C1 segment of cervical spinal cord (tissue), 14 donors: ENCODE measurements at places on chromosomes 7 and 10.

DNA sequence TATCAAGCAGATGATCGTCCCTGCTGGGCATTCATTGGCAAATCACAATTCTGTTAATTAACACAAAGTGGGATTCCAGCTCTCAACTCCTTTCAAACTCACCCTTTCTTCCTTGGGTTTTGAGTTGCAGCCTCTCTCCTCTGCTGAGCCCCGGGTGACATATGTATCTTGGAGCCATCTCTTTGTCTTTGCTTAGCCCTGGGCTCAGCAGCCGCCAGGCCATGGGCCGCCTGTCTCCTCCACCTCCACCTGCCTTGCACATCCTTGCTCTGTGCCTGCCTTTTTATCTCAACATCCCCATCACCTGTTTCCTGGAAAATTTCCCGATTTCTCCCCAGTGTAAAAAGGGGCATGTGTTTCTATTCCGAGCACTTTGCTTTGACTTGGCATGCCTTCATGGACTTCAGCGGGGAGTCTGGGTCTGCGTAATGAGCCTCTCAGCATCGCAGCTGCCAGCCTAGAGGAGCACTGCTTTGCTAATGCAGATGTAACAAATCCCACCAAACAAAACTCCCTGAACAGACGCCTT is 141.3 kb upstream of the AGK start:
- peak; percentile 26 for DNase-seq

DNA sequence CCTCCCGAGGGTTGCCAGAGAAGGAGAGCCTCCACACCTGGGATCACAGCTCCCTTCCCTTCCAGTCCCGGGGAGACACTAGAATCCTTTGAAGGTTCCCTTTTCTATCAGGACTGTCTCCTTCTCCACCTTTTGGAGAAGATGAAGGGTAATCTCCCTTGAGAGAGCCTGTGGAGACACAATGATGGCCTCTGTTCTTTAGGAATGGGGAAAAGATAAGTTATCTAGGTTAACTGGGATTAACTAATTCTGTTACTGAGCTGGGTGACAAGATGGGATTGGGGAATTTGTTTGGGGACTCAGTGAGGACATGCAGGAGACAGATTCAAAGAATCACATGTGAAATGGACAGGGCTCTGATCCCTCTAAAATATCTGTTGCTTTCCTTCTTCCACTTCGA is 181.1 kb upstream of the BMPER start:
- DNase-seq: no peak

- DNase-seq: no peak
Observed at GRCh38 chr7:12237007-12237406, 25.9 kb downstream of the TMEM106B start.

- DNase-seq: no peak
Observed at GRCh38 chr10:7075851-7076250, 335.0 kb downstream of the SFMBT2 start.

- DNase-seq: no peak
Observed at GRCh38 chr10:47145290-47145934, 154.6 kb upstream of the GDF10 start.

- no peak for DNase-seq
Observed at GRCh38 chr7:25353196-25353595, 124.9 kb upstream of the NPVF start.

DNA sequence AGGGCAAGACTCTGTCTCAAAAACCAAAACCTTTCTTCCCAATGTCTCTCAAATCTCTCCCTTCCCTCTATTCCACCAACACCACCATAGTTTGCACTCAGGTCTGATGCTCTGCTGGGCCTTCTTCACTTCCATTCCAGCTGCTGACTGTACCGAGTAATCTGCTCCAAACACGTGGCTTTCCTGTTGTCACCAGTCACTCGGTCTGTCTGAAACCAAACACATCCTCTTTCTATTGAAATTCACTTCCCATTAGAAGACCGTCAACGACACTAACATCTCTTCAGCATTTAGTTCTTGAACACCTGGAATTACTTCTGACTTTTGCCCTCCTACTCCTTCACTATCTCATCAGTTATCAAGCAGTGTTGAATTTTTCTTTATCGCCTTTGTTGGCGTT is 4.7 kb upstream of the NRF1 start:
- DNase-seq: no peak

GRCh38 chr10:52778511-52779392 is 6.2 kb upstream of the MBL2 start:
- DNase-seq: no peak

DNA sequence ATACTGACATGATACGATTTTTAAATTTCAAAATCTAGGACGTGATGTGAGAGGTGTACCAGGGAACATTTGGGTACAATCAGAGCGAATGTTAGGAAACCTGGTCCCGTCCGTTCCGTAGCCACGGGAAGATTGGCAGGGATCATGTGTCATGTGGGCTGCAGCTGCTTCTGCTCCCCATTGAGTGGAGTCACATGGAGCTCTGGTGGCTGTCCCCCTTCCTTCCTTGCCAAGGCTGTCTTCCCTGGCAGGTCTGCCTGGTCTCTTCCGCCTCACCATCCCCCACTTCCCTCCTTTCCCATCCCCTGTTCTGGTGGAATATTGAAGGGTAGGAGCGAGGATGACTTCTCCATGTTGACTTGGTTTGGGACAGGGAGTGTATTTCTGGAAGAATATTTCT is 33.8 kb upstream of the FAM180A start:
- no peak for DNase-seq

GRCh38 chr10:22693860-22694259 is 20.5 kb downstream of the PIP4K2A start:
- no peak for DNase-seq

DNA sequence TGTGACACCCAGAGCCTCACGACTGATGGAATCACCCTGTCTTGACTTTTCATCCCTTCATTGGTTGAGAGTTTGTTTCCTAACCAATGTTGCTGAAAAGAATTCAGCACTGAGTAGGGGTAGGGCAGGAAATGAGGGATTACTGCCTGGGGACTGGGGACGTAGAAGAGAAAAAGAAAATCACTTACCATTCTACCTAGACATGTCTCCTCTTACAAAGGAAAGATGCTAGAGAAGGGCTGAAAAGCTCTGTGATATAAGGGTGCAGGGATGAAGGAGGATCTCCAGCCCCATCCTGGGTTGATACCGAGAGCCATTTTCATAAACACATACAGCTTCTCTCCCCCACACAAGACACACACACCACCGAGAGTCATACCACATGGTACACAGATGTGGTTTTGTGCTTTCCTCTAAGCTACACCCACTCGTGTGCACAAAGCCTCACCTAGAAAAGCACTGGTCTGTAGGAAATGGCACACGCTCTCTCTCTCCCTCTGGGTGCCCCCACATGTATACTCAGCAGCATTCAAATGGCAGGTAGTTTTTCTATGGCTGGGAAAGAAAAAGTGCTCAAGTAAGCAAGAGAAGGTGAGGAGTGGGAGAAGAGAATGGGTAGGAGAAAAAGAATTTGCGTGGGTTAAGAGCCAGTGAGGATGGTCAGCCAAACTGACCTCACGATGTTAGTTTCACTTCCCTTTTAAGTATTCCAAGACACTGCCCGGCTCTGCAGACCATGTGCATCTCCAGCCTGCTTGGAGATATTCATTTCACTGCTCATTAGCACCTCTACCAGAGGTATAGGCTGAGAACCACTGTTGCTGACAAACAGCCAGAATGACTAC is 85.8 kb downstream of the CALD1 start:
- DNase-seq: no peak

DNA sequence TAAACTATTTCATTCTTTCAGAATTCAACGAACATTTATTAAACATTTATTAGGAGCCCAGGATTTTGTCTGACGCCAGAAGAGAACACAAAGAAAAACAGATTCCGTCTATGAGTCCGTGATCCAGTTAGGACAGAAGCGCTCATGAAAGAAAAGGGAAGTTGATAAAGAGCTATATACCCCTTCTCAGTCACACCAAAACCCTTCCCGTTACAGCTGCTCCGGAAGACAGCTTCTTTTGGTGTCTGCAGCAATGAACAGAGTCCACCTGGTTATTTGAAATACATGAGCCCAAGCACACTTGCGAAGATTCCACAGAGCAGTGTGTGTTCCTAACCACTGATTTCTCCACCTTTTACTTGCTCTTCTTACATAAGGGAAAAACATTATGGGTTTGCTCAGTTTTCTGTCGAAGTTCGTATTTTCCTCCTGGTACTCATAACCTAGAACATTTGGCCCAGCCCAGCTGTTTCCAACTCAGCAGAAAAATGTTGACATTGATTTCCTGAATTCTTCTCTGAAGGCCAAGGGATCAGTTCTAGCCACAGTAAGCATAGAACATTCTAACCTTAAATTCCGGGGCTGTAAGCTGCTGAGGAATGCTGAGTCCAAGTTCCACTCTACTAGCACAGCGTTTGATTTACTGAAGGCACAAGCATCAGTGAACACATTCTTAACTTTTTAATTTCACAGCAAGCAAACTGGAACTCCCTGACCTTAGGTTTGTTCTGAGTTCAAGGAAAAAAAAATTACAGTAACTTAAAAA is 206.5 kb downstream of the SORCS1 start:
- DNase-seq: peak; percentile 9

- no peak for DNase-seq
Observed at GRCh38 chr7:42232275-42232674, 4.7 kb downstream of the GLI3 start.

- no peak for DNase-seq
Observed at GRCh38 chr10:5555881-5556280, 31.1 kb downstream of the CALML3 start.

DNA sequence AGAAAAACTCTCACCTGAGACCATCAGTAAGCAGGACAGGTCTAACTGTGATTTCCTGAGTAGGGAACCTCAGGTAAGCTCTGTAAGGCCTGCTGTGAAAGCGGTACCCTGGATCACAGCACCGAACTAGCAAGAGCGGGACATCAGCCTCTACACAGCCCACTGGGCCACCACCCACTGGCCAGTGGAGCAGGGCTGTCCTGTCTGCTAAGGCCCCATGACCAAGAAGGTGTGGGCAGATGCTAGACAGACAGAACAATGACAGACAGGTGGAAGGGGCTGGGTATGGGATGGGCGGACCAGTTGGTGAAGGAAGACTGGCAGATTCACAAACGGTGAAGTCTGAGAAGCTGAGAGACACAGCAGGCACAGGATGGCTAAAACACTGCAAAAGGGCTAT is 79.4 kb upstream of the DDC start:
- DNase-seq: no peak

DNA sequence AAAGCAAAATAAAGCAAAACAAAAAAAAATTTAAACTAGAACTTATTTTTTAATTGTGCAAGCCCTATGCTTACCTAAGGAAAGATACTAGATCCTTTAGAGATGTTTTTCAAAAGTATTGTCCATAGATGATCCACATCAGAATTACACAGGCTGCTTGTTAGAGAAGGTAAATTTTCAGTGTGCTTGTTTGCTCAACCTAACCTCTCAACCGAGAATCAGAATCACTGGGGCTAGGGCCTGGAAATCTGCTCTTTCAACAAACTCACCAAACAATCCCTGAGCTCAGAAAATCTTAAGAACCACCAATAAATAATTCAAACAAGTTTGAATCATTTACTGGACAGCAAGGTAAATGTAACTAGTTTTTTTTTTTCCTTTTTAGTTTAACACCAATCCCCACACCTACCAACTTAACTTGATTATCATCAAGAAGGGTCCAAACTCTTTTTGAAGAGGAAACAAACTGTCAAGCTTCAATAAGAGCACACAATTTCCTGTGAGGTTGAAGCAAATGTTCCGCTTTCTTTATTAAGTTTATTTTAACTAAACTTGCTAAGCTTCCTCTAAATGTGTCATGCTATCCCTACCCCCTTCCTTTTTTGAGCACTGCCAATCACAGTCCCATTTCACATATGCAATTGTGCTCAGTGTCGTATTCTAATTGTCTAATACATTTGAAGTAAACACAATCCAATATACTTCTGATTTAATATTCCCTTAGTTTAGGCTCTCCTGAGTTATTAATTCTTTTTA is 7.4 kb upstream of the TSPAN33 start:
- no peak for DNase-seq

- no peak for DNase-seq
Observed at GRCh38 chr7:111525100-111525499, 37.2 kb downstream of the IMMP2L start.

DNA sequence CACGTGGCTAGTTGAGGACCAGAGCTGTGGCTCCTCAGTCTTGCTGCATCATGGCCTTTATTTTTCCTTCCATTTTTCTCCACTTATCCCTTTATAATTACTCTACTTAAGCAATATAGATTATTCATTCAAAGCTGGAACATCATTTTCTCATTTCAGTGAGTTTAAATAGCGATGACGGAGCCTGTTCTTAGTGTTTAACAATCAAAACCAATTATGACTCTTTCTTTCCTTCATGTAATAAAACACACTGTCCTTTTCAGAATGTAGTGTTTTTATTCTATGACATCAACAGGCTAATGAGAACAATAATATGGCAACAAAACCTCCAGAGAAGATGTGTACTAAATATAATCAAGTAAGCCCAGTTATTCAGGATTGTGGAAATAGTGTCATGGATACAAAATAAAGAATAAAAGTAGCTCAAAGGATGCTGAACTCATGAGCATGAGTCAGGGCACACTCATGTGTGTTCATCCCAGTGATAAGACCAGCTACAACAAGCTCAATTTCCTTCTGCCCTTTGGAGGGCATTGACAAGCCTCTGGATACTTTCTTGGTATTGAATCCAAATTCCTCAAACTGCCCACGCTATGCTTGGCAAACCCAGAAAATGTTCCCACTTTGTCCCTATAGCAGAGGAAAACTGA is 188.4 kb downstream of the CYP26A1 start:
- DNase-seq: no peak

DNA sequence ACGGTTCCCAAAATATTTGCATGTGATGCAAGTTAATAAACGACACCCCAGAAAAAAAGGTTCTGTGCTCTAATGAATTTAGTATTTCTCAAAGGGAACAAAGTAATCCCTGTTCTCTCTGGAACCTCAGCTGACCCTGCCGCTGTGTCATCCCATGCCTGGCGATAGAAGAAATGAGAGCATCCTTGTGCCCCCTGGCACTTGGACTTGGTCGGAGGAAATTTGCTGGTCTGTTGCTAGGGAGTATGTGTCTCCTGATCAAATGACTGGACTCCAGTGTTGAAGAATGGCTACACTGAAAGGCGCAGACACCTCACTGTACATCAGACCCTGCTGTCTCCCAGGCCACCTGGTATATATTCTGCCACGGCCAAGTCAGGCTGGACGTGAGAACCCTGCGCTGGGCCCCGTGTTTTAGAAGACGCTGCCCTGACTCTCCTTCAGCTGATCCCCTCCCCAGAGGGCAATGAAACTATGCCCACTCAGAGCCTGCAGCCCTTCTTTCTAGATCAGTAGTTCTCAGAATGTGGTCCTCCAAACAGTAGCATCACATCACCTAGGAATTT is 67.2 kb downstream of the THNSL1 start:
- DNase-seq: no peak

DNA sequence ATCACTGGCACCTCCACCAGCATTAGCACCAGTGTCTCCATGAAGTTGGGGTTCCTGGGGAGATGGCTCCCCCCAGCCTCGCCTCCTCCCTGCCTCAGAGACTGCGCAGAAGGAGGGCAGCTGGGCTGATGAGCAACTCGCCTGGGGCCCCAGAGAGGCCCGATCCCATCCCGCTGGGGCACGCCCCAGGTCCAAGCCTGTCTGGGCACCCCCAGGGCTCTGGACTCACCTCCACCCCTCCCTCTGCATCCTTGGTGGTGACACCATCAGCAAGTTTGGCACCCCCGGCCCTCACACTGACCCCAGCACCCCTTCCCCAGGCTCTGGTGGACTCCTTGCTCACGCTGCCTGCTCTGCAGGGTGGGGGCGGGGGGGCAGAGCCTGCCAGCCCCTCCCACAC is 89.5 kb downstream of the LHPP start:
- no peak for DNase-seq
